ENCODE measurements at places on chromosomes 11 and 22.

- DNase-seq: no peak
These were observed 92.3 kb upstream of the C11orf87 start for GRCh38 chr11:109329716-109330115.

- no peak for DNase-seq
These were observed 7.6 kb upstream of the CHKA start for GRCh38 chr11:68128682-68129327.

DNA sequence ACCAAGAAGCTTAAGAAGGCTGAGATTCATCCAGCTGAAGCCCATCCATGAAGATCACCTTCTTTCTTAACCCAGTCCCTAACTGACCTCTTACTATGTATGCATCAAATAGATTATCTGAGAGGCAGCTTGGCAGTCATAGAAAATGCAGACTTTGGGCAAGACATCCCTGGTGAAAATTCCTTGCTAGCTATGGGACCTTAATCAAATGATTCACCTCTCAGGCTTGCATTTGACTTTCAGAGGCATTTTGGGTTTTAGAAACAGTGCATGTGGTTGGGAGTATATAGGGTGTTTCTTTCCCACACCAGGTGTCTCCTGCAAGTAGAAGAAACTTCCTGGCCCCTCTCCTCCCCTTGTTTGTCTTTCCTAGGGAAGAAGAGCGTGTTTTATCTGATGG lies 188.5 kb upstream of the ISX start:
- no peak for DNase-seq

DNA sequence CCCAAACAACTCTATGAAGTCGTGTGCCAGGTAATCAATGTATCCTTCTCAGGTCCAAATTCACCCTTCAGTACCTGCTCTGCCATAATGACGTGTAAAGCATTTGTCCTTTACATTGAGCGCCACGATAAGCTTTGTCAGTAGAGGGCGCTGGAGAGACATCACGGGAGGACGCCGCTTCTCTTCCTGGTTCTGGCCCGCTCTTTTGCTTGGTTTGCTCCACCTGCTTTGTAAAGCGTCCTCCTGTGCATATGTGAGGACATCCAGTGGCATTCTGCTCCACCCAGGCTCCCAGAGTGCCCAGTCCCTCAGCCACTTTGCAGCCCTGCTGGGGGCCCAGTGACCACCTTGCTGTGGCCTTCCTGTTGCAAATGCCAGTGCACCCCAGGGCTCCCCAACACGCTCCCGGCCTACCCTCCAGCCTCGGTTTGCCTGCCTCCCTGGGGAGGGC lies 61.1 kb downstream of the WT1 start:
- DNase-seq: no peak

DNA sequence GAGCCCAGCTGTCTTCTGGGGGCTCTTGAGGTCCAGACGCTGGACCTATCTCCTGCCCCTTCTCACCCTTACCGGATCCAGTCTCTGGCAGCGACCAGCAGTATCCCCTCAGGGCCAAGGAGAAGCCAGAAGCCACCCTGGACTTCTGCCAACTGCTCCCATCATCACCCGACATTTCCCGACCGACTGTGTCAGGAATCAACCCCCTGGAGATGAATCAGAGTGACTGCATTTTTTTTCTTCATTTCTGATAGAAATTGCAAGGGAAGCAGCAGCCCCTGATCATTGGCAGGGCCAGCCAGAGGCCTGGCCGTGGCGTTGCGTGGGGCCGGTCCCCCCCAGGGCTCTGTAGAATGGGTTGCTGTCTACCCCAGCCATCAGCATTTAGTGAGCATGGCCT lies 5.2 kb upstream of the LIF start:
- no peak for DNase-seq

Data from skin of body (tissue), 3 donors.